NCI-H460 (cell line): ENCODE measurements at places on chromosomes 1 and 21.

DNA sequence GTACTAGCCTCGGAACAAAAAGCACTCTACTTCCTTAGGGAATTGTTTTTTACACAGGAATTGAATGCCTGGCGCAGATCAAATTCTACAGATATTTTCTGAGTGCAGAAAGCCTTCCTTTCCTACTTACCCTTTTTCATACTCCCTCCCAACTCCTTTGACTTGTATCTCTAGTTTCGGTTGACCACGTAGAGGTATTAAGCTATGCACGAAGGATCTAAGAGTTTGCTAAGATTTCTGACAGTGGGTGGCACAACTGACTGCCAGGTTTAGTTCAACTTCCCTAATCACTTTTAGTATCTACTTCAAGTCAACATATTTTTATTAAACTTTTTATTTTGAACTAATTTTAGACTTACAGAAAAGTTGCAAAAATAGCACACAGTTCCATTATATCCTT lies 5.0 kb downstream of the TOR1AIP2 start:
- no peak for DNase-seq

GRCh38 chr21:38570596-38570995 lies 72.3 kb upstream of the ERG start:
- no peak for DNase-seq

GRCh38 chr21:26169061-26169610 lies 1.4 kb downstream of the APP start:
- peak; percentile 43 for DNase-seq

- no peak for DNase-seq
Observed at GRCh38 chr1:24015221-24016210, 35.4 kb upstream of the SRSF10 start.

DNA sequence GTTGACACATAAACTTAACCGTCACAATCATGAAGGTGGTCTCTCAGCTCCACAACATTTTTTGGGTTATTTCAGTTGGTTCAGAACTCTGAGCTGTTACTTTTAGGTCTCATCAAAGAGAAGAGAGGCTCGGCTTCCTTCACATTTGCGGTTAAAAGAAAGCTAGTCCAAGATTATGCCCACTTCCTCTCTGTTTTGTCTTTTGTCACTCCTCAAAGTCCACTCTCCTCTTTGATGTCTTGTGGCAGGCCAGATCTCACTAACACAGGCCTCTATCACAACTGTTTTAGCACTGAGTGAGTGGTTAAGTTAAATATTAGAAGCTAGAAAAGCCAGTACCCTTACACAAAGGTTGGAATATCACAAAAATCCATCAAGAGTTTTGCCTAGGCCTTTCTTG lies 195.7 kb downstream of the FCRL5 start:
- no peak for DNase-seq

- DNase-seq = no peak
Observed at GRCh38 chr1:198619375-198620140, 19.3 kb upstream of the PTPRC start.

GRCh38 chr1:215992620-215993019 lies 425.5 kb downstream of the KCTD3 start:
- peak; percentile 40 for DNase-seq

DNA sequence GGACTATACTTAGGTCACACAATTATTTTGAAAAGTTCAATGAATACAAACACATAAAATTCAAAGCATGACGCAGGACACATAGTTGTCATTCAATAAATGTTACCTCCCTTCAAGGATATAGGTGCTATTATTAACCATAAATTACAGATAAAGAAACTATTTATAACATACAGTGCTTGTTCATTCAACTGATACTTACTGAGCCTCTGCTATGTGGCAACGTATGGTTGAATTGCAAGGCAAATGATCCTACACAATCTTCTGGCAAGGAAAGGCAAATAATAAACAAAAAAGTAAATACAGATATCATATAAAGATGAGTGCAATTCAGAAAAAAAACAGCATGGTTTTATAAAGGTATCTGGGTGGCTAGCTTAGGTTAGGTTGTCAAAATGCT lies 614.7 kb downstream of the LTN1 start:
- no peak for DNase-seq

DNA sequence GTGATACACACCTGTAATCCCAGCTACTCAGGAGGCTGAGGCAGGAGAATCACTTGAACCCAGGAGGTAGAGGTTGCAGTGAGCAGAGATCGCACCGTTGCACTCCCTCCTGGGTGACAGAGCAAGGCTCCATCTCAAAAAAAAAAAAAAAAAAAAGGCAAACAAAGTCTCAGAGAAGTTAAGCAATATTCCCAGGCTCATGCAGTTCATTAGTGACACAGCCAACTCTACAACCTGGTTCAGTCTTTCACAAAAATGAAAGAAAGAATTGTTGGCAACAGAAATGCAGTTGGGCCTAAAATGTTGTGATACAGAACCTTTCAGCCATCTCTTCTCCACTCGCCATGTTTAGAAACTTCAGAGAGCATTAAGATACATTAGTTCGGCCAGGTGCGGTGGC lies 242.1 kb downstream of the LTN1 start:
- no peak for DNase-seq

GRCh38 chr1:29948581-29948980 lies 712.3 kb downstream of the PTPRU start:
- DNase-seq = no peak

GRCh38 chr1:76176000-76176399 lies 101.5 kb downstream of the ST6GALNAC3 start:
- DNase-seq = no peak

GRCh38 chr1:61109158-61109557 lies 26.8 kb downstream of the NFIA start:
- DNase-seq = no peak

GRCh38 chr1:244049162-244050013 lies 1.7 kb upstream of the ZBTB18 start:
- DNase-seq = no peak

- DNase-seq = no peak
Observed at GRCh38 chr1:232380131-232380530, 249.8 kb downstream of the SIPA1L2 start.

DNA sequence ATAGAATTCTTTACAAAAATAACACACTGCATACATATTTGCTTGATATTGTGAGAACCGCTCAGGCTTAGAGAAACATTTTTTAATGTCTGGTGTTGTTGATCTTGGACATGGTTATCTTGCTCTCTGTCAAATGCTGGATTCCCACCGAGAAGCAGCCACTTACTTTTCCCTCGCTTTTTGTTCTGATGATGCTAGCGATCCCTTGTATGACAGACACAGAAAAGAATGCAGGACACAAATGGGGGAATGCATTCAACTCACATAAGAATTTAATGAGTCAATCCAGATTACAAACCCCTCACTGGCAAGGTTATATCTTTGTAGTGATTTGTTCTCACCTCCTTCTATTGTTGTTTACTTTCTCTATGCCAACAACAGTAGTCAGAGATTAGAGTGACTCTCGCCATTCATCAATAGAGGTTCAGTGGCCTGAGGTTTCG lies 76.8 kb upstream of the AKT3 start:
- peak; percentile 53 for DNase-seq

GRCh38 chr1:58850636-58851035 lies 66.8 kb upstream of the JUN start:
- DNase-seq = no peak

DNA sequence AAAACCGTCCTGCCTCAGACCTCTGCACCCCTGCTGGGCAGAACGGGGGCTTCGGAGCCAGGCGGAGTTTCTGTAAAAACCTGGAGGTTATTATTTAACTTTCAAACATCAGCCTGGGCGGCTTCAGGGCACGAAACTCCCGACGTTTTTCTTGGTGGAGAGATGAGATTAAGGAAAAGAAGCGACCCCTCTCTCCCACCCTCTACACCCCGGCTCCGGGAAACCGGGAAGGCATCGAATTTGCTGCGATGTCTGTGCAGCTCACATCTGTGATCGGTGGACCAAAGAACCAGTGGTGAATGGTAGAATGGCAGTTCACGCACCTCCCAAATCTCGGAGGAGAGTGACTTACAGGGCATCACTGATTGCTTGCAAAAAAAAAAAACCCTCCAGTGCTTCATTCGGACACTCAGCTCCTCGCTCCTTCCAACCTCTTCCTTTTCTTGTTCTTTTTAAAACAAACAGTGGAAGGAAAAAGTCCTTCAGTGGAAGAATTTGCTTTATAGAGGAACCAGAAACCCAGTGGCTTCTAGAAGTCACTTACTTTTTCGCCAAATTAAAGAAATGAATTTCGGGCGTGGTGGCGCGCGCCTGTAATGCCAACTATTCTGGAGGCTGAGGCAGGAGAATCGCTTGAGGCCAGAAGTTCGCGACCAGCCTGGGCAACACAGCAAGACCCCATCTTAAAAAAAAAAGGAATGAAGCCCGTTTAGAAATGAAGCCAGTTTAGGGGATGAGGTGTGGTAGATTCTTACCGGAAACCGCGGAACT lies 884 bp downstream of the PHACTR4 start:
- no peak for DNase-seq

DNA sequence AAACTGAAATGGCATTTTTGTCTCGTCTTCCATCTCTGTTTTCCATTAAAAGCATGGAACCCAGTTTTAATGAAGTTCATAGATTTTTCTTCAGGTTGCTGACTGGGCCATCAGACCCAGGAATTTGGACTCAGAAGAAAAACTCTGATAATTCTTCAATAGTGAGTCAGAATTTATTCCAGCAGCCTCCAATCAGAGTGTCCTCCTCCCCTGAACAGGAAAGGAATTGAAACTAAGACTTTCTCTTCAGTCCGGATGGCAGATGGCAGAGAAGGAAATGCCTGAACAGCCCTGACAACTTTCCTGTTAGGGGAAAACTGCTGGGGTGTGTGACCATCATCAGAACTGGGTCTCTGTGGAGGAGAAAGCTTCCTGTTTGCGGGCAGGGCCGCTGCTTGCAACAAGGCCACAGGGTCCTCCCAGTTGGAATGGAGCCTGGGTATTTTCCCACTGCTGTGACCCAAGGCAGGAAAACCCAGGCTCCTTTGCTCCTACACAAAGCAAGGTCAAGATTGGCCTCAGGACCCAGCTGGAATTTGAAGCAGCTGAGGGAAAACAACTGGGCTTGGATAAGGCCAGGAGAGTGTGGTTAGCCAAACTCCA lies 20.7 kb downstream of the CD34 start:
- DNase-seq = no peak

DNA sequence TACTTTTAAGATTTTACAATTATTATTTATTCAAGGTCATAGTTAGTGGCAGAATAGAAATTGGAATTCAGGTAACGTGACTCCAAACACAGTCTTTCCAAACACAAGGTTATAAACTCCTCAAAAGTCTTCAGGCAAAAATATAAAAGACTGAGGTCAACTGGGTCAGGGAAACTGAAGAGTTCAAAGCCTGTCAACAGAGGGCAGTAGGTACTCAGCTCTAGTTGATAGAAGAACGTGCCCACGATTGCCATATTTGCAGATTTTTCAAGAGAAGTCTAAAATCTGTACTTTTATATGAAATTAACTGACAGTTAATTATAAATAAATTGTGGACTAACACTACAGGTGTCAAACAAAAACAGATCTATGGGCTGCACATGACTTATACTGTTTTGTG lies 135.0 kb downstream of the LHX4 start:
- DNase-seq = no peak

DNA sequence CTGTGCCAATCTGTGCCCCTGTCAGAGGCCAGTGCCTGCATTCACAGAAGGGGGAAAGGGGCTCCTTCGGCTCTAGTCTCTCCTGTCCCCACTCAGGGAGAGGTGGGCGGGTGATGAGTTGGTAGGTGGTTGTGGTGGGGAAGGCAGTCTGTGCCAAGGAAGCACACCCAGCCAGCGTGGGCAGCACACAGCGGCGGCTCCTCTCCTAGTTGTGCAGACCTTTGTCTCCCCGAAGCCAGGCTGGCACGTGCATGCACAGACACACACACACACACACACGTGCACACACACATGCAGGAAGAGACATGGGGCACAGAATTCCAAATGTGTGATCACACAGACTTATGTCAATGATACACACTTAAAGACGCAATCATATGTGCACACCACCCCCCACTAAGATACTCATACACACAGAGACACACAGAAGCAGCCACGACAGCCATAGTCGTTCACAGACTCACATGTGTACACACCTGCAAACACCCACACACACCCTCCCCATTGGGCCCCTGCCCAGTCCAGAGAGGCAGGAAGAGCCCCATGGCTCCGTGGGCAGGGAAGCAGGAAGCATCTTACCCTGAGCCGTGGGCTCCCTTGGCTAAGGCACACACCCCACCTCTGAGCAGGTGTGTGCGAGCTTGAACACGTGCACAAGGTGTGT lies 16.4 kb downstream of the RIMS3 start:
- DNase-seq = no peak

- no peak for DNase-seq
Observed at GRCh38 chr1:84436876-84437655, 38.8 kb downstream of the DNASE2B start.

GRCh38 chr1:65991694-65992093 lies 199.0 kb downstream of the PDE4B start:
- no peak for DNase-seq

DNA sequence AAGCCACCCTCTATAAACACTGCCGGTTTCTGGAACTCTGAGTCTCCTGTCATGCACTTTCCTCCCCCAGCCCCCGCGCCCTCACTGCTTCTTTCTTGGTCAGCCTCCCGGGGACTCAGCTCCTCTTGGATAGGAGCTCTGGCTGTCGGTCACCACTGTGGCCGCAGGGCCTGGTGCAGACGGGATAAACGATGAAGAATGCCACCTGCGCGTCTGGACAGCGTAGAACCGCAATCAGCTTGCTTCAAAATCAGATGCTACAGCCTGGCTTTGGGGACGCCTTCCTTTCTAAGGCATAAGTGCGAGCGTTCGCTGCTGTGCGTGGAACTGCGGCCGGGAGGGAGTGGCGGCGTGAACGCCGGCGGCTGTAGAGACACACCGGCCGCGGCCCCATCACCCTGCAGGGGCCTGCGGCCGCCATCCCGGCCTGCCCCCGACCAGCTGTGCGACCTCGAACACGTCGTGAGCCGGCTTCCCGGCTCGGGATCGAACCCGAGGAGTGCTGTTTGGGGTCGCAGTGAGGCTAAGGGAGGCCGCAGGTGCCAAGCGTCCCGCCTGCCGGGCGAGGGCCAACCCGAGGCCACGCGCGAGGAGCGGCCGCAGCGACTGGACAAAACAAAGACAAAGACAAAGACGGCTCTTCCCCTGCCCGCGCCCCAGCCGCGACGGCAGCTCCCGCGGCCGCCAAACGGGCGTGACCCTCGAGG lies 688 bp downstream of the PTTG1IP start:
- no peak for DNase-seq

GRCh38 chr1:31775210-31775999 lies 11.3 kb upstream of the ADGRB2 start:
- DNase-seq = no peak

DNA sequence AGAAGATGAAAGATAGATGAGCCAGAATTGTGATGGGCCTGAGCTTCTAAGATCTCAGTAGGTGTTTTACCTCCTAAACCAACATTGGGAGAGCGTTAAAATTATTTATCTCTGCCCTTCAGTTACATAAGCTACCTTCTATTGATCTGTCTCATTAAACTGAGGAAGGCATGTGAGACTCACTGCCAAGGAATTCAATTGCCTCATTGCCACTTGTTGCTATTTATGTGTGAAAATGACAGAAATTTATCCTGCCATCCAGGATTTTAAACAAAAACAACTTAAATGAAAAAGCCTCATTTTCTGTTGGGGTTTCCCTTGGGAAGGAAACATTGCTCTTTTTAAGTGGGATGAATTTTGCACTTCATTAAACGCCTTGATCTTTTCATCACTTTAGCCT lies 78.7 kb upstream of the RUNX1 start:
- DNase-seq = no peak

GRCh38 chr1:98975810-98976209 lies 28.9 kb downstream of the PLPPR5 start:
- DNase-seq = no peak
